ENCODE measurements at places on chromosomes 7 and 10. TPM values are rescaled to one million over a fixed set of nuclear protein-coding genes. Genes with fewer than 3 reads are reported as not detected.

Gene GCK
- total RNA-seq, result 3.9 TPM

Gene PLXNA4
- total RNA-seq, result 89.2 TPM

Gene TRIM74
- total RNA-seq, result 0.25 TPM

Gene CTBP2
- 36.4 TPM for total RNA-seq

Gene CTAGE15
- total RNA-seq, result 0.25 TPM

Gene SPDYE8
- total RNA-seq, result 0.25 TPM

Measured in temporal lobe (tissue), 4 donors.